ENCODE measurements at places on chromosomes 16 and 17.
A peak's percentile ranks its signal among the peaks of the same experiment; 100 is the strongest.

DNA sequence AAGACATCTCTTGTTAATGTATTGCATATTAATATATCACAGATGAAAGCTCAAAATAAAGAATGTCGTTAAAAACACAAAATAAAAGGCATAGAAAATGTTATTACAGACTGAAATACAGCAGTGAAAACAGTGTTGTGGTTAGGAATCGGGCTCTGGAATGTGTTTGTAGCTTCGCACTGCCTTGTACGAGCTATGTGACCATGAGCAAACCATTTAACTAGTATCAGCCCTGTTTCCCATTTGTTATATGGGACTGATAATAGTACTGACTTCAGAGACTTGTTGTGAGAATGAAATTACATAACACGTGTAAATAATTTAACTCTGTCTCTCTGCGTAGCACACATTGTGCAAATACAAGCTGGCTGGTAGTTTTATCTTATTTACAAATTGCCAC lies 648 bp upstream of the RBFOX1 start:
- DNase-seq = no peak

DNA sequence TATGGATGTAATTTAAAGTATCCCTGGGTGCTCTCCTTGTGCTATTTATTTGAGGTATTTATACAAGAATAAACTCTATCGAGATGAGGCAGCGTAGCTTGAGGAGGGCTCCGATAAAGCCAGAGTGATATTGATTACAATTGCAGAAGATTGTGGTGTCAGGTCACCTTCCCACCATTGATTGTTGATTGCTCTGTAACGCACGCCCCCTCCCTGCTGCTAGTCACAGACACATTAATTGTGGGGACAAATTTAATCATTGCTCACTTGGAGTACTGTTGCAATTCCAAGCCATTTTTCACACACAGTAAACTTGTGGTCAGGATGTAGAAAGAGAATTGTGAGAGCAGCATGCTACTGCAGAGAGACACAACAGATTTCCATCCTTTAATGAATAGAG lies 75.4 kb downstream of the IRX3 start:
- DNase-seq = no peak

DNA sequence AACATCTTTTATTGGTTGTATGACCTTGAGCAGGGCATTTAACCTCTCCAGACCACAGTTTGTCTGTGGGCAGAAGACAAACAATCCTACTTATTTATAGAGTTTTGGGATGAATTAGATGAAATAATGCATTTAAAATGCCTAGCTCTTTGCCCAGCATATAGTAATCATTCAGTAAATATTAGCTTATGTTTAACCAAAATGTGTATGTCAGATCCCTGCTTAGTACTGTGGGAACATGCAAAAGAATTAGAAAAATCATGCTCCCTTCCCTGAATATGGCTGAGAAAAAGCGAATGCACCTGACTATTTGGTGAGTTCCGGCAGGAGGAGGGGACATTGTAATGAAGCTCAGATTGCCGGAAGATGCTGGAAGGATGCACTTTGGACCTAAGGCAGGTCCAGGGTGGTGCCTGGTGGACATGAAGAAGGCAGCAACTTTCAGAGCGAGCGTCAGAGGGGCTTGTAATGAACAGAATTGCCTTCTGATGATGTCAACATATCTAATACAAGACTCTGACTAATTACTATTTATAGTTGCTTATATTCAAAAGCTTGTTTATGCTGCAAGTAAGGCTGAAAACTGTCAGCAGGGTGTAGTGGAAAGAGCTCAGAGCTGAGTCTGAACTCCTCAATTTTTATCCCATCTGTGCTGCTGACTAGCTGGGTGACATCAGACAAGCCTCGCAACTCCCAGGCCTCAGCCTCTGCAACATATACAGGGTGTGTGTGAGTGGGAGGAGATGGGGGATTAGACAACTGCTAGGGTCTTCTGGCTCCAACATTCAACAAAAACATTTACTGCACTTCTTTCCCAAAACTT lies 221.2 kb downstream of the PRKCA start:
- DNase-seq = no peak

DNA sequence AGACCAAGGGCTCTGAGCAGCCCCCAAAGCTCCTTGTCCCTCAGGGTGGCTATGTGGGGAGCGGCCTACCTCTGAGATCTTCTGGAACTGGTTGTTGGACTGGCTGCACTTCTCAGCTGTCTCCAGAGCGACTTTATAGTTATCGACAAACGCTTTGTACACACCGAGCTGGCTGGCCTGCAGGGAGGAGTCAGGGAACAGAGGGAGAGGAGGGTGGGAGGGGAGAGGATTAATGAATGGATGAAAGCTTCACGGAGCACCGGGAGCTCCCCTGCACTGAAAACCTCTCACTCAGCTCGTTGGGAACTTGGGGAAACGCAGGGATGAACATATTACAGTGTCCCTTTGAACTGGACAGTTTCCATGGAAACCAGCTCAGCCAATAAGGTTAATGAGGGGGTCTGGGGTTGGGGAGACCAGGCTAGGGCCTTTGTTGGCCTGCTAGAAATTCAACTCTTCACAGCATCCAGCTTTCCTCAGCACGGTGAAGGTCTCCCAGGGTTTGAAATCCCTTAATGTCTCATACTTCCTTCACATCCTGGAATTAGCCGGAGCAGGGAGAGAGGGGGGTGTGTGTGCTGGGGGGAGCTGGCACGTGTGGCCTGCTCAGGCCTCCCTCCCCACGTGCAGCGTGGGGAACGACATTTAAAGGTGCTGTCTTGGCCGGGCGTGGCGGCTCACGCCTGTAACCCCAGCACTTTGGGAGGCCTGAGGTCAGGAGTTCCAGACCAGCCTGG lies 86.7 kb downstream of the TIMM22 start:
- DNase-seq = no peak

GRCh38 chr16:71216714-71217113 lies 13.8 kb downstream of the HYDIN start:
- no peak for DNase-seq

GRCh38 chr16:85391175-85391707 lies 221.9 kb upstream of the GSE1 start:
- no peak for DNase-seq

GRCh38 chr16:22734368-22734767 lies 79.6 kb upstream of the HS3ST2 start:
- DNase-seq = no peak

DNA sequence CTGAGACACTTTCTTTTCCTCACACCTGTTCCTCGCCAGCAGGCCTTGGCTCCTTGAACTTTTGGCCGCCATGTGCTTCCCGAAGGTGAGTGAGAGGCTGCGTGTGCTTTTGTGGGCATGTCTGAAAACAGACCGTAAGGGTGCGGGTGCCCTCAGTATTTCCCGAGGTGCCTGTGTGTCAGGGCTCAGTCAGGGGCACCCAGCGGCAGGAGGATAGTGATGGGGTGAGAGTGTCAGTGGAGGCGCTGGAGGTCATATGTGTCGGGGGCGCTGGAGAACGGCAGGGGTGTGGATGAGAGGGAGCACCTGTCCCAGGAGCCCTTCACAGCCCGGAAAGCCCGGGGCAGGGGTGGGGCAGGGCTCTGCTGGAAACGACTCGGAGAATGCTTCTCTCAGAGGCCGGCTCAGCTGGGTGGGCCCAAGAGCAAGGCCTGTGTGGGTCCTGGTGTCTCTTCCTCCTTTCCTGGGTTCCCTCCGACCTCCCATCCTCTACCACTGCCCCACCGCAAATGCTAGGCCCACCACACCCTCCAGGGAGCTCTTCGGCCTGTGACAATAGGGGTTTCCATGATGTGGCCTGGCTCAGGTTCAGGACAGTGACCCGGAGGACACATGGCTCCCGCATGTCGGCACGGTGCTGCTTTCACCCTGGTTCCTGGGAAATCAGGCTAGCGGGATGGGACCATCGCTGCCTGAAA lies 451 bp downstream of the IL32 start:
- no peak for DNase-seq

- peak; percentile 43 for DNase-seq
Observed at GRCh38 chr16:57592591-57593003, 35.8 kb upstream of the ADGRG1 start.

GRCh38 chr17:56599088-56599487 lies 5.6 kb downstream of the NOG start:
- DNase-seq = no peak

- no peak for DNase-seq
Observed at GRCh38 chr17:6686026-6686425, 27.1 kb downstream of the SLC13A5 start.

DNA sequence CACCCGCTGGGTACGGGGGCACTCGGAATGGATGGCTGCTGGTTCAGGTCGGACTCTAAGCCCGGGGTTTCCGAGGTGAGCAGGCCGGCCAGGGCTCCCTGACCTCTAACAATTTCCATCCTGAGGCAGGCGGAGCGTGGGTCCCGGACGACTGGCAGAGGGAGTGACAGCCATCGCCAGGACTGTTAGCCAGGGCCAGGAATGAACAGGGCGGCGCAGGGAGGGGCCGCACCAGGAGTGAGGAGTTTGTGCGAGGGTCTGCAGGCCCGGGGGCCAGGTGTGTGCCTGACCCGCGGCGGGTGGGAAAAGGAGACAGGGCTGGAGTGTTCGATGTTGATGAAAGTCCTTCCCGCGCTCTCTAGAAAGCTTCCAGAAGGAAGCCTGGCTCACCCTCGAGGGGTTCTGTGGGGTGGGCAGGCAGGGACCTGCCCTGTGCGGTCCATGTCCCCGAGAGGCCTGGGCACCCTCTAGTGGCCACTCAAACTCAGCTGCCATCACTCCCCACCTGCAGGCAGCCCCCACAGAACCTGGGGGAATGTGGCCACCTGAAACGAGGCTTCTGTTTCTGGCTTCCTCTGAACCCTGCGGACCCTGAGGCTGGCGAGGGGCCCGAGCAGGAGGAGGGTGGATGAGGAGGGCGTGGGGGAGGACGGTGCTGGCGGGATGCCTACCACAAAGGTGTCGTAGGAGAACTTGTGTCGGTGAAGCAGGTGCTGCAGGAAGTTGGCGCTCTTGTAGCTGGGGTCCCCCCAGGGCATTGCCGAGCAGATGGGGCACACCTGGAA lies 8.2 kb downstream of the RNF166 start:
- no peak for DNase-seq

- no peak for DNase-seq
Observed at GRCh38 chr17:19372439-19372838, 5.9 kb upstream of the MAPK7 start.

DNA sequence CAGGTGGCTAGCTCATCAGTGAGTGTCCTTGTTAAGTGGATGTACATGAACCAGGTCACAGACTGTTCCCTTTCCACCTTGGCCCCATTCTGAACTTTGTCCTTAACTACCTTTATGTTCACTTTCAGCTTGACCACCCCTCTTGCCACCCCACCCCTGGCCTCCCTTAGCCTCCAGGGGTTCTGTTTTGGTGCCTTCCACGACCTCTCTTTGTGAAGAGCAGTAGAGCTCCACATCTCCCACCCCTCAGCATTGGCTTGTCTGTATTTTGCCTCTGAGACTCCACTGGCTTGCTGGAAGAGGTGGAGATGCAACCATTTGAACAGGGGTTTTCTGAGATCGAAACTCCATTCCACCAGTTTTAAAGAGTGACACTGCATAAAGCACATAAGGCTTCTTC lies 123.5 kb downstream of the RGS9 start:
- no peak for DNase-seq

DNA sequence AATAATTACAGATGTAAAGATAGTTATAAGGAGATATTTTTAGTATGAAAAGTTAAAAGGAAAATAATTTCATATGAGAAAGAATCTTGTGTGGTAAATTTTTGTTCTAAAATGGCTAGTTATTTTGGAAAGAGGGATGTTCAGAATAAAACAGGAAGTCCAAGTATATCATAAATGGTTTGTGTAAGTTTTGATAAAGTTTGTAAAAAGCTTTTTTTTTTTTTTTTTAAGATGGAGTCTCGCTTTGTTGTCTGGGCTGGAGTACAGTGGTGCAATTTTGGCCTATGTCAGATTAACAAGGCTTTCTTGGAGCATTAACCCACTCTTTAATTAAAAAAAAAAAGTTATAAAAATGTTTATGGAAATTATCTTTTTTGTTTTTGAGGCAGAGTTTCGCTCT lies 8.2 kb upstream of the CDK10 start:
- no peak for DNase-seq

DNA sequence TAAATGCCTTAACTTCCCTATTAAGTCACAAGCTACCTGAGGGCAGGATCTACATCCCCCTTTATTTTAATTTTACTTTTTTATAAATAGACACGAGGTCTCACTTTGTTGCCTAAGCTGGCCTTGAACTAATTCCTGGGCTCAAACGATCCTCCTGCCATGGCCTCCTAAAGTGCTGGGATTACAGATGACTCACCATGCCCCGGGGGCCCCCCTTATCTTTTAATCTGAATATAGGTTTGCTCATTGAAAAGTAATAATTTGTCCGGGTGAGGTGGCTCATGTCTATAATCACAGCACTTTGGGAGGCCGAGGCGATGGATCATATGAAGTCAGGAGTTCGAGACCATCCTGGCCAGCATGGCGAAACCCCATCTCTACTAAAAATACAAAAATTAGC lies 14.2 kb downstream of the ETV4 start:
- DNase-seq = no peak

DNA sequence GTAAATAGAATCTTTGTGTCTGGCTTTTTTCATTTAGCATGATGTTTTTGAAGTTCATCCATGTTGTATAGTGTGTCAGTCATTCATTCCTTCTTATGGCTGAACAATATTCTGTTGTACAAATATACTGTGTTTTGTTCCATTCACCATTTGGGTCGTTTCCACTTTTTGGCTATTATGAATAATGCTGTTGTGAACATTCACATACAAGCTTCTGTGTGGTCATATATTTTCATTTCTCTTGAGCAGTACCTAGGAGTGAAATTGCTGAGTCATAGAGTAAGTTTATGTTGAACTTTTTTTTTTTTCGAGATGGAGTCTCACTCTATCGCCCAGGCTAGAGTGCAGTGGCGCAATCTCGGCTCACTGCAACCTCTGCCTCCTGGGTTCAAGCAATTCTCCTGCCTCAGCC lies 32.3 kb upstream of the TAOK1 start:
- no peak for DNase-seq

DNA sequence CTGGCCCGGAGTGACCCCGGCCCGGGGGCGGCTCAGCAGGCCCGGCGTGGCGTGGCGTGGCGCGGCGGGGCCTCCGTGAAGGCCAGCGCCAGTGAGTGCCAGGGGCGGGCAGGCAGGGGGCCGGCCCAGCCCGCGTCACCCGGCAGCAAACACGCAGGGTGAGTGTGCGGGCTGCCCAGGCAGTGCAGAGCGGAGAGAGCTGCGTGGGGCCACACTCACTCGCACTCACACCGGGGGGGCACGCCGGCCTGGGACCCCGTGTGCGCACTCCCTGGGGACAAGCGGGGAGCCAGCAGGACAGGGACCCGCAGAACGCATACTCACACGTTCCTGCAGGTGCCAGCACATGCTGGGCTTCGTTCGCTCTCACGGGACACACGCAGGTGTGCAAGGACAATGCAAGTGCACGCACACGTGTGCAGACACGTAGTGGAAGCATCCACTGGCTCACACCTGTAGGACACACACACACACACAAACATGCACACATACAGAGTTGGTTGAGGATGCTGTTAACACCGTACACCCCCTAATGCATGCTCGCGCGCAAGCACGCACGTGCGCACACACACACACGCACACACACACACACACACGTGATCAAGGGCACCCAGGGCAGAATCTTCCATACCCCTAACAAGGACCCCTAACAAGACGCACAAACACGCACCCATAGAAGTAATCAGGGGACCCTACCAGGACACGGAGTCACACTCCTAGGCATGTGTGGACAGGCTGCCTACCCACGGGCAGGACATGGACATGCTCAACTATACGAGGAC lies 7.7 kb downstream of the USP6 start:
- no peak for DNase-seq

All from stimulated activated CD4-positive, alpha-beta T cell treated with anti-CD3 and anti-CD28 coated beads, Interleukin-4, amount 100 ng/mL, for 4 hours (primary cell).